ENCODE measurements at places on chromosomes 6 and 20. TPM values are rescaled to one million over a fixed set of nuclear protein-coding genes. Genes with fewer than 3 reads are reported as not detected.

GRCh38 chr6:142702501-142703460, 242.2 kb downstream of the HIVEP2 start:
- no peak for DNase-seq

- no peak for DNase-seq
Observed at GRCh38 chr20:40494248-40494647, 194.8 kb downstream of the MAFB start.

DNA sequence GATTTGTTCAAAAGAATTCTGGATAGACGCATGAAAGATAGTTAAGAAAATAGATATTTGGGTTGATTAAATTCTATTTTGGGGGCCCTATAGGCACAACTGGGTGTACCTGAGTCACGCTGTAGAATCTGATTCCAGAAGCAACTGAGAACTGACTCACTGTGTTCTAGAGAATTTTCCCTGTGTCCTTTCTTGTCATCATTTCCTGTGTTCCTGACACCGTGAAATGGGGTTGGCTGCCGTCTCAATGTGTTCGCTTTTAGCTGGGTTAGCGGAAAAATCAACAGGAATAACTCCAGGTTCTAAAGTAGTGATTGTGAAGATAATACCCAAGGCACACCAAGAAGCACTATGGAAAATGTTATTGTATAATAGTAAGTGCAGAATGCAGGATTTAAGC, 5.0 kb downstream of the GCNT2 start:
- peak; percentile 7 for DNase-seq

DNA sequence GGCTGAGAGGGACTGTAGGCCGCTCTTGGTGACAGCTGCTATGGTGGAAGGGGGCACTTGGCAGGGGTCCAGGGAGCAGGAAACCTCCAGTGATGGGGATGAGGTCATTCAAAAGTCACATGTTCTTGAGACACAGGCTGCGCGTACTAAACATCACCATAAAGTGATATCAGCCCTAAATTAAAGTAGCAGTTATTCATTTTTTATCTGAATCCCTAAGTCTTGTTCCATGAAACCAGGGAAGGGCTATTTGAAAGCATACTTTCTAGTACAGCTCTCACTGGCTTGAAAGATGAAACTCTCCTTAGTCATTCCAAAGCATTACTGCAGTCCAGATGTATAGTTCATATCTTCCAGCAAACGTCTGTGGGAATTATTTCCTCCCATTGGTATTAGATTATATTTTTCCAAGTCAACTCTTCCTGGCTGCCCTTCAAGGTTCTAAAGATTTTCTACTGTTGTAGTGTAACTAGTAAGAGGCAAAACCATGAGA, 373.1 kb downstream of the CD109 start:
- peak; percentile 26 for DNase-seq

- DNase-seq, result no peak
Observed at GRCh38 chr6:140708441-140708840, 1334.0 kb upstream of the CITED2 start.

- DNase-seq, result no peak
Observed at GRCh38 chr6:152973916-152974315, 8.9 kb downstream of the FBXO5 start.

GRCh38 chr20:59376109-59376841, 75.9 kb downstream of the EDN3 start:
- DNase-seq, result no peak

GRCh38 chr20:33685328-33686099, 671 bp downstream of the E2F1 start:
- DNase-seq, result peak; percentile 40

DNA sequence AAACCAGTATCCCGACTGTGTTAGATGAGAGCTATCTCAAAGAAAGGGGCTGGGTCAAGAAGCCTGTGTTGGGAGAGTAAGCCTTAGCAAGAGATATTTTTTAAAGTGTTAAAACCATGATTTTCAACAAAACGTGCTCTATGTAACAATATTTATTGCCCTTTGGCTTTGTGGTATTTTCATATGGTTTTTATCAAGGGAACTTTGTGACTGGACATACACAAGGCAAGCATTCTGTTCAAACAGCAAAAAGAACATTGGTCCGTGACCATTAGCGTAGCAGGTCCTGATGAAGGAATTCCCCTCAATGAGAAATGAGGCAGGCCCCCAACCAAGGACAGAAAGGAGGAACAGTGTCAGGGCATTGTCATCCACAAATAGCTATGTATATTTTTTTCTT, 222.6 kb downstream of the MYLK4 start:
- no peak for DNase-seq

GRCh38 chr20:31856516-31856915, 11.1 kb upstream of the FOXS1 start:
- no peak for DNase-seq

- DNase-seq, result no peak
Observed at GRCh38 chr20:14208956-14209355, 128.5 kb downstream of the FLRT3 start.

DNA sequence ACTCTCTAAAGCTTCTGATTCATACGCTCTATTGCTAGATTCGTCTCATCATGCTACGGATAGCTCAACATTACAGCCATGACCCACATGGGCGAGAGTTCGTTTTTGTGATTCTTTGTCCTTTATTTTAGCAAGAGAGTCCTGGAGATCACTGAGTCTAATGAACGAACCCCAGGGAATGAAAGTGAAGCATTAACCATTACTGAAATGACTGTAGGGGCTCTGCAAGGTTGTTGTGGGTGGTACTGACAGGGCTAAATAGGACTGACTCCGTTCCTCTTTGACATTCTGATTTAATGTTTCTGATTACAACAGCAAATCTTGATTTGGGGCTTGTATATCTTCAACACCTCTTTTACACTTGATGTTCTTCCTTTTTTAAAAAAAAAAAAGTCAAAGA, 13.7 kb upstream of the RTF2 start:
- no peak for DNase-seq

GRCh38 chr6:5089481-5090438, 4.6 kb downstream of the PPP1R3G start:
- no peak for DNase-seq

- no peak for DNase-seq
Observed at GRCh38 chr6:112044196-112044595, 9.7 kb upstream of the CCN6 start.

DNA sequence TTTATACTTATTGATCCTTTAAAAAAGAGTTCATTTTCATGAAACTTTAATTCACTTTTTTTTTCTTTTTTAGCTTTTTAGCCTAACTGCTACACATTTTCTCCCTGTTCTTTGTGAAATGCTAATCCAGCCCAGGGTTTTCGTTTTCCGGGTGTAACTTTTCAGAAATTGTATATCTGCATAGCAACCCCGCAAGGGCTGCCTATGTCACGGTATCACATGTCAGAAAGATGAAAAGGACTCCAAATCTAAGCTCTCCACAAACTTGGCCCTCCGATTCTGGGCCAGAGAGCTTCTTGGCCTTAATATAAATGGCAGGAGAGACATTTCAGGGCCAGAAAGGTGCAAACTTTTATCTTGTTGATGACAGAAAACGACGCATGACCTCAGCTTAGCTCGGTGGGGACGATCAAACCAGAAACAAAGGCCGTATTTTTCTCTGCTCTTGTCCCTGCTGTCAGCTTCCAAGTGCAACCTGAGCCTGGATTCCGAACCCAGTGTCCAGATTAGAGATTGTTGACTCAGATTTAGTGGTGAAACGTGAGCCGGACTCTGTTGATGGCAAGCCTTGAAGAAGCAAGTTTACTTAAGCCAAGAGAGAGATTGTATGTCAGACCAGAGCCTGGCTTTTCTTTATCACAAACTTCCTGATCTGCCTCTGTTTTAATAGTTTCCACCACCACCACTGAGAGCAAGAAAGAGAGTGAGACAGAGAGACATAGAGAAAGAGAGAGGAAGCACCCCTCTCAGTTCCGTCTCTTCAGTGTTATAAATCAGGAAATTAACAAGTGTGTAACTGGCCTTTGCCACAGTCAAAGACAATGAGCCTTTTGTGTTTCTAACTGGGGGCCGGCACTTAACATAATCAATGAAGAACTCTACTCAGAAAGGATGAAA, 157.8 kb downstream of the SCML4 start:
- DNase-seq, result peak; percentile 78

GRCh38 chr6:158039571-158040050, 57.9 kb downstream of the SYNJ2 start:
- peak; percentile 60 for DNase-seq

DNA sequence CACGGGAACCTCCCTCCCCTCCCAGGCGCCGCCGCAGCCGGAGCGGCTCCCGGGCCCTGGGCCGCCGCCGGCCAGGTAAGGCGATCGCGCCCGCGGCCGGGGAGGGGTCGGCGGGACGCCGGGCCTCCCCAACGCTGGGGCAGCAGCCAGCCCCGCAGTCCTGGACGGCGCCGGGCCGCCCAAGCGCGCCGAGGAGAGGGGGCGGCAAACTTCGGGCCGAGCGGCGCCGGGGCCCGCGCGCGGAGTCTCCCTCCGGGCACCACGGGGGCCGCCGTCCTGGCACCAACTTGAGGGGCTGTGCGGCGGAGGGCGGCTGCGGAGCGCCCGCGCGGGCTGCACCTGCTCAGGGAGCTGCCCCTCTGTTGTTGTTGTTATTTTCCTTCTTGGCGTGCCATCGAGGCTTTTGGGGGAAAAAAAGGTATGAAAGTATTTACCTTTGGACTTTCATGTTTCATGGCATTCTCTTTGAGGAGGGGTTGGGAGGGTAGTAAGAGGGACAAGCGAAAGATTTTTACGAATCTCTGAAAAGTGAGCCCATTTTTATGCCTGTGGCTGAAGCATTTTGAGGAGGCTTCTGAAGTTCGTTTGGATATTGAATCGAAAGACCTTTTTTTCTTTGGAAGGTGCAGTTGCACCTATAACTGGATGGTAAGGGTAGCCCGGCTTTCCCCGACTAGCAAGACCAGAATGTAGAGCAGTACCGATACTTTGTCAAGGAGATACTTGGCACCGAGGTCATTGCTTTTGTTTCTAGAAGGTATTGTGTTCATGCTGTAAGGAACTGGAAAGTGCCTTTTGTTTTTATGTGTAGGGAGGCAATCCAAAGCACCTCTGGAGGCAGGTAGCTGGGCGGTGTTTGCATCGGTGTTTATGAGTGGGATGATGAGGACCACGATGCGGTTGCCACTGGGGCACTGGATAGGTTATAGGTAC, at the start of gene RNF182:
TSS of gene RNF182 (plus strand) at position 4 of the 933 bp plus-strand sequence. CDS start 52,168 bp downstream, outside the sequence.
- DNase-seq, result peak; percentile 72

DNA sequence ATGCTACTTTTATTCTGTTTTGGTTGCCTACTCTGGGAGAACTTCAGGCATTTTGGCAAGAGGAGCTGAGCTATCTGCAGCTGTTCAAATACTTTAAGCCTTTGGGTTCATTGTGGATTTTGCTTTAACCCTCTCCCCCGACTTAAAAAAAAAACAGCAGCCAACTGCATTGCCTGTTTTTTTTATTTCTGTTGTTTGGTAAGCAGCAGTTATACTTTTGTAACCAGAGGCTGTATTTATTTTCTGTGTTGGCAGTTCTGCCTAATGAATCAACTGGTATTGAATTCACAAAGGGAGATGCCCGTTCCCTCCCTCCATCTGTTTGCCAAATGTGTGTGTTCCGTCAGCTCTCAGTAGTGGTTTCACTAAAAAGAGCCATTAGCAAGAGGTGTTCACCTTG, 484.0 kb downstream of the UTRN start:
- DNase-seq, result no peak

GRCh38 chr6:465531-466348, 74.2 kb downstream of the IRF4 start:
- no peak for DNase-seq

- DNase-seq, result no peak
Observed at GRCh38 chr6:79269877-79270276, 35.4 kb upstream of the HMGN3 start.

DNA sequence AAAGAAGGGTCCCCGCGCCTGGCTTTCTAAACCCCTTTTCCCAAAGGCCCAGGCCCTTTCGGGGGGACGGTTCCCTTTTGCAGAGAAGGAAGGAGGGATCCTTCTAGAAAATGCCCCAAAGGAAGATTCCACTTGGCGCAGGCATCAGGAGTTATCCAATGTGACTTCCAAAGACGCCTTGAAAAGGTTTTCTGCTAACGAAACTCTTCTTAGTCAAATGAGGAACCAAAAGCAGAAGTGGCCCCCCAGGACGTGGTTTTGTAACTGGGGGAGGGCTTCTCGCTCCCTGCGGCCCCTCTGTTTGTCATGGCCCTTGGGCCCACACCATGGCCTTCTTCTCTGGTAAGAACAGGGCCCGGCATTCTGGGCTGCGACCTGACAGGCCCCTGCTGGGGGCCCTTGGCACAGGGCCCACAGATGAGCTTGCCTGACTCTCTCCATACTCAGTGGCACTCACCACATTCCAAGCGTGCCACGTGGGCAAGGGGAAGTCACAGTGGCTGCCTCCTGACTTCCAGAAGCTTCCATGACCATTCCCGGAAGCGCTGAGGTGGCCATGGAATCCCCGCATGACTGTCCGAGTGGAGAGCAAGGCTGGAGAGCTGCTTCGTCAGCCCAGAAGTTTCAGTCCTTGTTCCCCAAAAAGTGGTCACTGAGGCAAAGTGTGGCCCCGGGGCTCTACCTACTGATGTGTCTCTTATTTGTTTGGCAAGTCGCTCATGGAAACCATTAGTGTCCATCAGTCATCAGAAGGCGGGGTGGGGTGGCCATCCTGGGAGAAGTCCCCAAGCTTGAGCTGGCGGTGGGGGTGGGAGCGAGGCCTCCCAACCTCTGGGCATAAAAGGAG, 834 bp upstream of the CTSZ start:
- no peak for DNase-seq

- DNase-seq, result peak; percentile 75
Observed at GRCh38 chr6:148857798-148858390, 111.1 kb downstream of the UST start.

GRCh38 chr6:86936834-86937218, 502 bp upstream of the HTR1E start:
- no peak for DNase-seq

DNA sequence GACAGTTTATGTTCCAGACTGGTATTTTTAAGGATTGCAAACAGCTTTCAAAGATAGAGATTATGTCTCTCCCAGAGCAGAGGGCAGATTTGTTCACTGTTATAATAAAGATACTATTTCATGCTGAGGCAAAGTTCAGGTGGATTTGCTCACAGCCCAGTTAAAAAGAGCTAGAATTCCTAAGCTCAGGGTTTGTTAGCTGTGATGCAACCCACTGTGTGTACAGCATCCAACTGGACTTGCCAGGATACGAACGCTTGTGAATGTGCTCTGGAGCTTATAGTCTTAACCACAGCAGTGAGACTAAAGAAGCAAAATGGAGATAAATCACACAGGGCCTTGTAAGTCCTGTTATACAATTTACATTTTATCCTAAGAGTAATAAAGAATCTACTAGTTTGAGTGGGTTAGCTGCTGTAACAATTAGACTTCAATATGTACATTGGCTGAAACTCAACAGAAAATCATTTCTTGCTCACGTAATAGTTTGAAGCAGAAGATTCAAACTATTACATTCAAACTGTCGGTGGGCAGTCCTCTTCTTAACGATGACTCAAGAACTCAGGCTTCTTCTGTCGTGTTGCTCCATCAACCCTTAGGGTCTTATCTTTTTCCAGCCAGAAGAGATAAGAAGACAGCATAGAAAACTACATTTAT, 204.0 kb upstream of the PLN start:
- DNase-seq, result no peak

- DNase-seq, result no peak
Observed at GRCh38 chr6:40112350-40112749, 178.1 kb upstream of the MOCS1 start.

Gene ARFGEF3
- total RNA-seq, result 8.8 TPM

Gene ESR1
- total RNA-seq, result 2.2 TPM

Gene MUCL3
- not detected for total RNA-seq

Gene DNMT3B
- 7.3 TPM for total RNA-seq

Gene HTR1E
- total RNA-seq, result not detected

Gene TPBG
- total RNA-seq, result 43.0 TPM

Gene DST
- total RNA-seq, result 81.5 TPM

Gene ENPP1
- total RNA-seq, result 5.1 TPM

Gene COMMD7
- 33.5 TPM for total RNA-seq

Gene SIRPB2
- 0.52 TPM for total RNA-seq

Gene PAQR8
- 0.44 TPM for total RNA-seq

Gene ROS1
- 0.07 TPM for total RNA-seq
